ENCODE measurements at places on chromosomes 12 and 14. TPM values are rescaled to one million over a fixed set of nuclear protein-coding genes. Genes with fewer than 3 reads are reported as not detected.

- DNase-seq = no peak
Measured at GRCh38 chr14:60637479-60638315, 11.6 kb downstream of the SIX1 start.

DNA sequence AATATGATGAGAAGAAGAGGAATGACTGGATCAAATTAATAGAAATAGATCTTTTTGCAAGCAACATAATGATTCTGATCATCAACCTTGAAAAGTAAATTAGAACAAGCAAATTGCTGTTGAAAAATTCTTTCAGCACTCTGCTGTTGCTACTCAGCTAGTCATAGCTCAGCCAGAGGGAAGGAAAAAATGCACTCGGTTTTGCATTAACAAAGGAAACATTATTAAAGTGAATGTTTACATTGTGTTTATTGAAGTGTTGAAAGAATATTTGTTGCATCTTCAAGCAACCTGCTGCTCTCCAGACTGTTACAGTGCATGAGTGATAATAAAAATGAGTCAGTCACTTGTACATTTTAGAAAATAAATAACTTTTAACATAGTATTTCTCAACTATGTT, 26.5 kb downstream of the AP5M1 start:
- no peak for DNase-seq

GRCh38 chr12:30700216-30700900, 4.7 kb upstream of the IPO8 start:
- DNase-seq = no peak

- no peak for DNase-seq
Measured at GRCh38 chr12:64679487-64680001, 69.2 kb downstream of the RASSF3 start.

GRCh38 chr14:101171650-101172049, 268.1 kb upstream of the RTL1 start:
- DNase-seq = no peak

- DNase-seq = no peak
Measured at GRCh38 chr12:33536431-33536830, 96.8 kb upstream of the SYT10 start.

GRCh38 chr12:104749545-104749944, 208.5 kb downstream of the SLC41A2 start:
- DNase-seq = no peak

GRCh38 chr14:99505089-99505488, 23.9 kb downstream of the CCNK start:
- DNase-seq = no peak

DNA sequence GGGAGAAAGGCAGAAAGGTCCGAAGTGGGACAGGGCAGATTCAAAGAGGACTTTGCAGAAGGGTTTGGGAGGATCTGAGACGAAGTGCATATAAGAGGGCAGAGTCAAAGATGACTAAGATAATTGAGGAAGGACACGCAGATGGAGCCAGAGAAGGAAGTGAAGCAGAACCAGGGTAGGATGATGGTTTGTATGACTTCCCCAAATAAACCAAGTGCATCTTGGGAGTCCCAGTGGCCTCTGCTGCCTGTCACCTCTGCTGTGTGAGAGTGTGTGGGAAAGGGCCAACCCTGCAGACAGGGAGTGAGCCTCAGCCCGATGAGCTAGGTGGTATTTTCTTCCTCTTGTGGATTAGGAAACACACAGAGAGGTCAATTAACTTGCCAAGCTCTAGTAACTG, 36.8 kb downstream of the FLVCR2 start:
- no peak for DNase-seq

DNA sequence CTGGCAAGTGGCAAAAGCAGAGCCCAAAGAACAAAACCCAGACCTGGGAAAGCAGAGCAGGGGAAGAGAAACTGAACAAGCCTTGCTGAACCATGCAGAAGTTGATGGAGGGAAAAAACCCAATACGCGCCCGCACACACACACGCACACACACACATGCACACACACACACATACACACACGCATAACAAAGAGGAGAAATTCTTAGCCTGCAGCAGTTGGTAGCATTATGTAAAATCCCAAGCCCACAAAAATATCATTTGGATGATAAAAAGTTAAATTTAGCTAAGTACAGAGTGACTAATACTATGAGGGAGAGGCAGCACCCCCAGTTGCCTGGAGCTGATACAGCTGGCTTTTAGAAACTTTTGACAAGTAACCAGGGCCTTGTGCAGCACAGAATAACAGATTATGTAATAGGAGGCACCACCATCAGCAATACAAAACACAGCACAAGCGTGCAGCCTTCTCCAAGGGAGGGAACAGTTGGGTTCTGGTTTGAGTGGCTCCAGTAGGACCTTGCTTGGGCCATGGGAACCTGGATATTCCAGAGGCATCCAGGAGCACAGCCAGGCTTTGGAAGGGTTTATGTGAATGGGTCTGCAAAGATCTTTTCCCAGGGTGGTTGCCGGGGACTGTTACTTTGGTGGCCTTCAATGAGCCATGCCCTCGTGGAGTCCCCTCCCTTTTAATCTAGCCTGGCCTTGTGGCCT, 35.3 kb downstream of the PITPNM2 start:
- DNase-seq = no peak

DNA sequence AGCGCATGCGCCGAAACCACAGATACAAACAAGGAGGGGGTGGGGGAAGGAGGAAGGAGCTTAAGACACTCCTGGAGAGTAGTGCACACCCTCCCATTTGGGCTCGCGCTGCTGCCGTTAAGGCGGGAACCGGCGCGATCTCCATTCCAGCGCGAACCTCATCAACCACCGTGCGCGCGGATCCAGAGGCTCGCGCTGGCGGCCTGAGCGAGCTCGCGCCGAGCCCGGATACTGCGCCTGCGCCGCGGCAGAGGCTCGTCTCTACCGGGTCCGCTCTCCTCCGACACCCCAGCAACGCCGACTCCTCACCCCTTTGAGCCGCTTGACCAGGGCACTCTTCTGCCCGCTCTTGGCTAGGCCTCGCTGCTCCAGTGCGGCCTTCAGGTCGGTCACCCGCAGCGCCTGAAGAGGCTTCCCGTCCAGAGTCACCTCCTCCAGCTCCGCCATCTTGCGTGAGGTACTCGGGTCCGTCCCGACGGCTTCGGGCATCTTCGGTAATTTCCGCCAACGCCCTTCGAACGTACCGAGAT, at the start of gene ACIN1:
Gene ACIN1 (minus strand): TSS at position 471 of the 530 bp plus-strand sequence. CDS start 24 bp downstream, at position 447.
- DNase-seq = no peak

GRCh38 chr14:57352396-57353170, 37.8 kb upstream of the NAA30 start:
- DNase-seq = no peak

DNA sequence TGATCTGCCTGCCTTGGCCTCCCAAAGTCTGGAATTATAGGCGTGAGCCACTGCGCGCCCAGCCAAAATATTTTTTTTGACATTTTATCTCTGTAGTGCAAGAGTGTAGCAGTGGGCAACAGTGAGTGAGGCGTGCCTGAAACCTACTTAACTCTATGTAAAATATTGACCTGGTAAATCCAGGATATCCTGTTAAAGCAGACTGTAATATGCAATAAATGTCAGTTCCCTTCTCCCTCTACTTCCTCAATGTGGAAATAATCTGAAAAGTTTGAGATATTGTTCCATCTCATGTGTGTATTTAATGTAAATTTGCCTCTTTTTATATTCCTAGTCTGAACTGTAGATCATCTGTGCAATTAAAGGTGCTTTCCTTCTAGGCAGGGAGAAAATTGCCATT, 9.5 kb upstream of the CDK17 start:
- no peak for DNase-seq

GRCh38 chr12:116194935-116195431, 82.5 kb downstream of the MED13L start:
- DNase-seq = no peak

GRCh38 chr14:30621354-30621939, 672 bp upstream of the SCFD1 start:
- no peak for DNase-seq

DNA sequence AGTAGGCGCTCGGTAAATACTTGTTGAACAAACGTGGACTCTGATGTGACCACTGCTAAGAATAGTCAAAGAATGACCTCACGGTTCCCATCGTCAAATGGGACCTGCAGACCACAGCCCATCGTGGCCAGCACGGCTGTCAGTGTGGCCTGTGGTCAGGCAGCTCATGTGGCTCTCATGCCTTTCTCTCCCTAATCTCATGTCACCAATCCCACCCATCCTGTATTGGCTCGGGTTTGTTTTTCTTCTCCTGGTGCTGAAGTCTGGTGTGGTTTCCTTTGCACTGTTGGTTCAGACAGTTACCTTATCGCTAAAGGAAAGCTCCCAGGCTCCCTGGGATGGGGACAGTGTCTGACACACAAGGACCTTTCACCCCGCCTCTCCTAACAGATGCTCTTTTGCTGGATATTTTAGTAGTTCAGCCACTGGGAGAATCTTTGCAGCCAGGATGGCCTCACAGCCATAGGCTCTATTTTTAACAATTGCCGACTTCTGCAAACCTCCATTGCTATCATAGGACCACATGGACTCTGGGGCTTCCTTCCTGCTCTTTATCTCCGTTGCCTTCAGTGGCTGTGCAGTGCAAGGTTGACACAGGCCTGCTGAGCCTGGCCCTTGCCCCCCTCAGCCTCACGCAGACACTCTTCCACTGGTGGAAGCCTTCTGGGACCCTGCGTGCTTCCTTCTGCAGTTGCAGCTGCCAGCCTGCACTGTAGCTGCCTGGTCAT, 293.1 kb upstream of the FKBP4 start:
- DNase-seq = no peak

DNA sequence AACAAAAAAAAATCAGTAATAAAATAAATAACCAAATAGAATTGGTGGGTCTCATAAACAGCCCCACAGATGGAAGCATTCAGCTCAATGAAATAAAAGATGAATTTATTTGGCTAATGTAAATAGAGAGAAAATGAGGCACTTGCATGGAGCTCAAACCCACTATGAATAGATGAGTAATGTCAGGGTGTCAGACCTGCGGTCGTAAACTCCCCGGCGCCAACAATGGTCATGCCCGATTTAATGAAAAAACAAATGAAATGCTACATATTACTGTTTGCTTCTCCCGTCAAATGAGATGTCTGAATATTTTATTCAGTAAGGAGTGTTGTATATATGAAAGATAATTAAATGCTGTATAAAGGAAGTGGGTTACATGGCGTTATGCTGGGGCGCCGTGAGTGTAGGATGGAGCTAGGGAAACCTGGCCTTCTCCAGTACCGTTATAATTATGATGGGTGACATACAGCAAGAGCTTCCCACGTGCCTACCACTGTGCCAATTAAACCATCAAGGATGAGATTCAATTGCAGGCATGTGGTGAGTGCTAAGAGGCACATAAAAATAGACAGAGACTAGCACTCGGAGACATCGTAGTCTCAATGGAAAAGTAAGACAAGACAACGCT, 648.1 kb downstream of the BCL11B start:
- no peak for DNase-seq

DNA sequence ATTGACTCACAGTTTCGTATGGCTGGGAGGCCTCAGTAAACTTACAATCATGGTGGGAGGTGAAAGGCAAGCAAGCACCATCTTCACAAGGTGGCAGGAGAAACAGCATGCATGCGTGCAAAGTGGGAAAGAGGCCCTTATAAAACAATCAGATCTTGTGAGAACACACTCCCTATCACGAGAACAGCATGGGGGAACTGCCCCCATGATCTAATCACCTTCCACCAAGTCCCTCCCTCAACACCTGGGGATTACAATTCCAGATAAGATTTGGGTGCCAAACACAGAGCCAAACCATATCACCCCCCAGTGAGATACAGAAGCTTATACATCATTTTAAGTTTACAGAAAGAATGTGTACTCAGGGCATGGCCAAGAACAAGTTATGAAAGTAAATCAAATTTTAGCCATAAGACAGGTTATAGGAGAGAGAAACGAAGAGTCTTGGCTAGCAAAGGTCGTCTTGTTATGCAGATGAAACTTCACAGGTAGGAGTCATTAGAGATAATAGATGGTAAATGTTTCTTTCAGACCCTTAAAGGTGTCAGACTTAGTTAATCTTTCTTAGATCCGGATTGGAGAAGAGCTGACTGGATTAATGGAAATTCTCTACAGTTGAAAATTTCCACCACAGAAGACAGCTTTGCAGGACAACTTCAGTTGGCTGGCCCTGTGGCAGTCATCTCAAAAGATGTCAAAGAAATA, 79.8 kb upstream of the SEL1L start:
- no peak for DNase-seq

GRCh38 chr12:52215587-52216031, 17.4 kb upstream of the KRT7 start:
- DNase-seq = peak; percentile 73

DNA sequence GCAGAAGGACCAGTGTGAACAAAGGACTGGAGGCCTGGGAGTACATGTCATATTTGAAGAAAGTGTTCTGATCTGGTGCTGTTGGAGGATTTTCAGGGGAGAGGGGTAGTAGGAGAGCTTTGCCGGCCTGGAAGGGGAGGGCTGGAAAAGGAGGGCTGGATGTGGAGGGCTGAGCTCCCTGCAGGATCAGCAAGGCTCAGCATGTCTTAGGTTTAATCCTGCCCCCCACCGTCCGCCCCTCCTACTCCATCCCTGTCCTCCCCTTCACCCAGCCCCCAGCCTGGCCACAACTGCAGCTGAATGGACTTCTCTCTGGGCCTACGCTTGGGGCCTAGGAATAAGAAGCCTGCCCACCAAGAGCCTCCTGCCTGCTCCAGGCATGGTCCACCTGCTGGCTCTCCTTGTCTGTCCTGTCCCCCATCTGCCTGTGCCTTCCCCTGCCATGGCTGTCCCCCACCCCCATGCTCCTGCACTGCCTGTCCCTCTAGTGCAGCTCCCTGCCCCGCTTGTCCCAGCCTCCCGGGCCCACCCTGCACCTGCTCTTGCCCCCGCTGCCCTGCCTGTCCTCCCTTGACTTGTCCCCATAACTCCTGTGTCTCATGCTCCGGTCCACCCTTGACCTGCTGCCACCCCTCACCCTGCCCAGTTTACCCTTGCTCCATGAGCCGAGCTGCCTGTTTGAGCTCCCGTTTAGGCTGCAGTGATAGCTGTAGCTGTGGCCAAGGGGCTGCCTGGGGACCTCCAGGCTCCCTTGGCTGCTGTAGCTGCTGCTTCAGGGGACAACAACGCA, 9.8 kb upstream of the RARG start:
- DNase-seq = no peak

DNA sequence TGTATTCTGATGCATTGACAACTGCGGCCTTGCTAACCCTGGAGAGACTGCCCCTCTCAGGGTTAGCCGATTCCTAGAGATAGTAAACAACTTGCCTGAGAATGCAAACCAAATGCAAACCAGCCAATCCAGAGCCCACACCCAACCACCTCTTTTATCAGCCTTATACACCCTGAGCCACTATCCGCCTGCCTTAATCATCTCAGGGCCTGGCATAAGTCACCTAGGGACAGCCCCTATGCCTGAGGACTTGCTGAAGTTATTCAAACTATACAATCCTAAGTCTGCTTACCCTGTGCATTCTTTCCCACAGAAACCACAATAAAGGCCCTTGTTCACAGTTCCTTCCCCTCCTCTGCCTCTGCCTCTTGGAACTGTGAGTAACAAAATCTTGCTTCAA, 177.2 kb downstream of the KCNA5 start:
- DNase-seq = no peak

The PKP2 gene
- total RNA-seq = 1.5 TPM

The SPPL3 gene
- total RNA-seq = 19.7 TPM

The TAS2R30 gene
- 0.73 TPM for total RNA-seq

The SDR9C7 gene
- not detected for total RNA-seq

The LAG3 gene
- total RNA-seq = not detected

Measured in glomerular endothelial cell (primary cell).